ENCODE measurements at places on chromosomes 7 and 10.

DNA sequence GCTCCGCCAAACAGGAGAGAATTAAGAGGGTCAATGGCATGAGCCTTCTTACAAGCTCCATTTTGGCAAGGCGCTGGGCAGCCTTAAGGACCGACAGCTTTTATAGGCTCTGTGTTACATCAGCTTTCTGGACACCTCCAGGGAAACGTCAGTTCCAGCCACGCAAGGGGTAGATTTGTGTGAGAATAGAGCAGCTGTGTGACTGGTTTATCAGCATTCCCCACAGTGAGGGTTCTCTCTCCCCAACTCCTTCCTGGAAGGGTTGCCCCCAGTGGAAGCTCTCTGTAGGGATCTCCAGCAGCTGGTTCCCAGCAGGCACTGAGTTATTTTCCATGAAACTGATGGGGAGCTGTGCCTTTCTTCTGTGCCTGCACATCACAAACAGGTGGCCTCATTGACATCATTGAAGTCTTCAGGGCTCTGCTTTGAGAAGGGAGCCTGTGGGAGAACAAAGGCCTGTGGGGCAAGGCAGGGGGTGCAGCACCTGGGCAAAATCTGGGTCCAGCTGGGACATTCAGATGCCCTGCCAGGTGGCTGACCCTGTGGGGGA is at the start of gene CUZD1:
Gene CUZD1, minus strand, starts transcription at position 75 of the 550 bp plus-strand sequence. Its CDS starts 14 bp downstream, at position 61.
- no peak for DNase-seq

GRCh38 chr7:130417213-130417612 is 23.6 kb downstream of the CEP41 start:
- no peak for DNase-seq

DNA sequence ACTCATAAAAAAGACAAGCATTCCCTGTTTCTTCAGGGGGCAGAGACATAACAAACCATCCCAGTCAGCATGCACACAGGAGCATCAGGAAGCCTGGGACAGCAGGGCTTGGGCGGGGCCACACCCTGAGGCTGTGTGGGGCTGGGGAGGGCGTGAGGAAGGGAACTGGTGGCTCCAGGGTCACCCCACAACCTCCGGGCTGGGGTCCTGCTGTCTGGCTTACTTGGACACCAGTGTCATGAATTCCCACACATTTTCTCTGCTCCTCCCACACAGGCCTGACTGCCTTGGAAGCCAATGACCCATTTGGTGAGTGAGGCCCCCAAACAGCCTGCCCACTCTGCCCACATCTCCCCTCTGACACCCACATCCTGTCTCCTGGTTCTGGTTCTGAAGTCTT is 2.8 kb downstream of the FXYD4 start:
- no peak for DNase-seq

GRCh38 chr10:88090568-88091214 is 227.3 kb downstream of the PTEN start:
- DNase-seq: no peak

DNA sequence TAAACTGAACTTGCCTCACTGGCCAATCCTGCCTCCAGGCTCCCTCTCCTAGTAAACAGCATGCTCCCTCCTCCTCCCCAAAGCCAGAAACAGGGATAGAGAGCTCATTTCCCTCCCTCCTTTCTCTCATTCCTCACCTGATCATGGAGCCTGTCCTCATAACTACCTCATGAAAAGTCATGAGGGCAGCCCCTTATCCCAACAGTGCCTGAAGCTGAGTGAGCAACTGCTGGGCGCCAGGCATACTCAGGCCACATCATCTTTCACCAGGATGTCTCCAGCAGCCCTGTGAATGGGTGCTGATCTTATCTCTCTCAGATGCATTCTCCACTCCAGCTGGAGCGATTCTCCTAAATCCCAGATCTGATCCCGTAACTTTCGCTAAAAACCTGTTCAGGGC is 307.2 kb downstream of the PRPF18 start:
- no peak for DNase-seq

GRCh38 chr10:30435073-30435422 is 1.1 kb downstream of the MAP3K8 start:
- peak; percentile 3 for DNase-seq

DNA sequence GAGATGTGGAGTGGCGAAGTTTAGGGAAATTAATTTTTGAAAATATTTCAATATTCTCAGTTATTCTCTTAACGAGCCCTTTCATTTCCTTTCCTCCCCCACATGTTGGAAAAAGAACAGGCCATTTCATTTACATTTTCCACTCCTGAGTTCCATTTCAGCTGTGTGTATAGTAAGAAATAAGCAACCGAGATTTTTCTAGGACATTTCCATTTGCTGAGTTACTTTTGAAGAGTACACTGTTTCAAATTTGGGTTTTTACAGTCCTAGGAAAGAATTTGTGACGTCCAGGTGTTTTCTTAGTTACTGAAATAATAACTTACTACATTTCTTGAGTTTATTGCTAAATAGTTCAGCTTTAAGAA is 1.2 kb downstream of the SEPTIN7 start:
- no peak for DNase-seq

- no peak for DNase-seq
These were observed 73.9 kb downstream of the ATE1 start for GRCh38 chr10:121853950-121854349.

DNA sequence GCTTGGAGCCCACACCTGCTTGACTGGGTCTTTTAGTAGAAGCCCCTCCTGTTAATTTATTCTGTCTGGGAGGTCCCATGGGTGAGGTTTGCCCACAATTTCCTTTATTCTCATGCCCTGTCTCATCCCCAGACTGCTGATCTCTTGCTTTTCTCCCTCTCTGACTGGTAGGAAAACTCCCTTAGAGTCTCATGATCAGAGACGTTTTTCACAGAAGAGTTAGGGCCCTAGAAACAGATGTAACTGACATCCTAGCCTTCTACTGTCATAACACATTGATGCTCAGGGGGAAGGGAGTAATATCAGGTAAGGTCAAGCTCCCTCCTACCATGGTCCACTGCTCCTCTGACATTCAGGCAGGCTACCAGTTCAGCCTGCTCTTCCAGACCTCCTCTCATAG is 43.7 kb upstream of the WASL start:
- no peak for DNase-seq

DNA sequence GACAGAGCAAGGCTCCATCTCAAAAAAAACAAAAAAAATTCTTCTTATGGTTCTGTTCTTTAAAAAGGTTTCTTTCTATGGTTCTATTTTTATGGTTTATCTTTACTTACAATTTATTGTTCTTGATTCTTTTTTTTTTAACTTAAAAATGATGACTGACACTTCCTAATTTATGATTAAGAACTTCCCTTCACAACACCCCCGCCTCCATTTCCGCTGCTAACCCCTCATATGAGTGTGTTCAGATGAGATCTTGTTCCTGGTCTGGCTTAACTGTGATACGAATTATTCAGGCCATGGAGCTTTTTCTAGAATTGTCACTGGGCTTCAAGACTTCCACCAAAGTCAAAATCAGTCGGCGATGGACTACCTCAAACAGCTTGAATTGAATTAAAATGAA is 33.9 kb downstream of the PTER start:
- no peak for DNase-seq

- no peak for DNase-seq
These were observed 527 bp downstream of the HOXA1 start for GRCh38 chr7:27095050-27095896.

GRCh38 chr7:45709168-45710042 is 135.2 kb downstream of the ADCY1 start:
- DNase-seq: no peak

DNA sequence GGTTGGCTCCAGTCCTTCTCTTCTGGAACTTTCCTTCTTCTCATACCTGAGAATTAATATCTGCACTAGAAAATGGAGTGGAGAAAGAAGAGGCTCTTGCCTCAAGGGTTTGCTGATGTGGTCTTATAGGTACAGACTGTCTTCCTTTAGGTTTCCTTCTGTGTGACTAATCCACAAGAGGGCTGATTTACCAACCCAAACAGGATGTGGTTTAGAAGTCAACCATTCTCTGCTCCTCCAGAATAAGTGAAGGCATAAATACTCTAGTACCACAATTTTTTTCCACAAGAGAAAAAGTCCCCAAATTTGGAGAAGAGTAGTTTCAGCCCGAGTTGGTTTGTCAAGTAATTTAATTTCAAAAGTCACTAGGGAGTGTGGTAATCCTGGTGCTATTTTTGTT is 85.8 kb downstream of the NRP1 start:
- no peak for DNase-seq

DNA sequence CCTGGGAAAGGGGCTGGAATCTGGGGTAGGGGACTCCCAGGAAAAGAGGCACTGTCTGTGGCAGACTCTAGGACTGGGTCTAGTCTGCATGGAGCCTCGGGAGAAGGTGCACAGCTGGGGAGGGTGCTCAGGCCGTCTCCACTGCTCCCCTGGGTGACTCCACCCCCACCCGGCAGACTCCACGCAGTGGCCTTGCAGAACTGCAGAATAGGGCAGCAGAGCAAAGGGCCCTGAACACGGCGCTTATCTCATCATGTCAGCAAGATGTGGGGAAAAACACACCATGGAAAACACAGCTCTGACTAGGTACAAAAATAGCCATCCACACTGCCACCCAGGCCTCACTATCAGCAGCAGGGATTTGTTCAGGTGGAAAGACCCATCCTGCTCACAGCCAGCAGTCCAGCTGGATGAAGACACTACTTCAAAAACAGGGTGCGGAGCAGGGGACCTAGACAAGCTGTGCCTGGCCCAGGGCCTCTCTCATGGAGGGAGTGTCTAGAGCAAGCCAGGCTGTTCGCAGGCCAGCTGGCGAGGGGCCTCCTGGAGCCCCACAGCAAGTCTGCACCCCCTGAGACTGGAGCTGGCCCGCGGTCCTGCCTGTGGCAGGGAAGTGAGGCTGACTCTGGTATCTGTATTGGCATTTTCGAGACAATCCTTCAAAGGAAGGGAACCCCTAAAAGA is 11.7 kb downstream of the MAT1A start:
- DNase-seq: no peak

GRCh38 chr7:28137463-28137862 is 43.1 kb downstream of the JAZF1 start:
- DNase-seq: no peak

GRCh38 chr10:22335173-22335933 is 9.9 kb upstream of the SPAG6 start:
- no peak for DNase-seq

GRCh38 chr10:6562221-6562620 is 17.9 kb downstream of the PRKCQ start:
- no peak for DNase-seq

DNA sequence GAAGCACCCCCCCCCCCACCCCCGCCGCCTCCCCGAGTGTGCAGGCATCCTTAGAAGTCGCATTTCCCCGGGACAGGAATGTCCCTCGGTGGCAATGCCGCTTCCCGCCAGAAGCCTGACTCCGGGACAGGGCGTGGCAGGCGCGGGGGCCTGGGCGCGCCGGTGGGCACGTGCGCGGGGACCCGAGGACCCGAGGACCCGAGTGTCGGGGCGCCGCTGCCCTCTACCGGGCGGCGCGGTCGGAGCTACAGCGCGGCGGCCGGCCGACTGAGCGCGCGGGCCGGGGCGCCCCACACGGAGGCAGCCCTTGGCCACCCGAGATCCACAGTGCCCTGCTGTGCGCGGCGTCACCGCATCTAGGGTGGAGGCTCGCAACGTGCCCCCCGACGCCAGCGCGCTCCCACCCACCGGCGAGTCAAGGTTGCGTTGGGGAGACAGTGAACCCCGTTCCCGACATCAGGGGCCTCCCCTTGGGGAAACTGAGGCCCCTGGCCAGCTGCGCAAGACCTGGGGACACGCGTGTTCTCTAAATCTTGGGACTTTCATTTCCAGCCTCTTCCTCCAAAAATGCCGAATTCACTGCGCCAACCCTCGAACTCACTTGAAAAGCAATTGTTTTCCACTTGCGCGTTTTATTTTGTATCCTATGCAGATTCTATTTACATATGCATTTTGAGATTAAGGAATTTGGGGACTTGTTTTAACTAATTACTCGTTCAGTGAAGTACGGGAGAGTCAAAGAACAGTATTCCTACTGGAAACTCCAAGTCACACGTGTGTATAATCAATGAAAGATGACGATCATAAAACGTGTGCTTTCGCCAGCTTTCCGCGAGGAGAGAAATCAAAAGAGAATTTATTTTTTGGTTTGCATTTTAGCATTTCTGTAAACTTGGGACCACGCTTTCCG is 3.1 kb upstream of the CUX1 start:
- peak; percentile 73 for DNase-seq

DNA sequence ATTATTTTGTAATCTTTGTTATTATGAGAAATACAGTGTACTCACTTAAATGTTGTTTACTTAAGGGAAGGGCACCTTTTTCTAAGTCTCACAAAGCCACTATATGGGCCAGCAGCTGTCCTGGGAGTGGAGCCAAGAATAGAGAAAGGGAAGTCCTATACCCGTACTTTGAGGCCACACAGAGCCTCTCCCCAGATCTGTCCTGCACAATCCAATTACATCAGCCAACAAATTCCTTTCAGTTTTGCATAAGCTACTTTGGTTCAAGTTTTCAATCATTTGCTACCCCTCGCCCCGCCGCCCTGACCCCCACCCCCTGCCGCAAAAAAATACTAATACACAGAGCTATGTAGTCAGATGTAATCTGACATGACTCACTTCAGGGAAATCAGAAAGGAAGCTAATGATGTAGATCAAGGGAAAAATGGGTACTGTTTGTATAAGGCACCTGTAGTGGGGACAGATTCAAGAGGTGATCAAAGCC is 297.4 kb upstream of the NEBL start:
- peak; percentile 73 for DNase-seq

GRCh38 chr10:117334066-117334465 is 41.2 kb downstream of the PDZD8 start:
- no peak for DNase-seq

DNA sequence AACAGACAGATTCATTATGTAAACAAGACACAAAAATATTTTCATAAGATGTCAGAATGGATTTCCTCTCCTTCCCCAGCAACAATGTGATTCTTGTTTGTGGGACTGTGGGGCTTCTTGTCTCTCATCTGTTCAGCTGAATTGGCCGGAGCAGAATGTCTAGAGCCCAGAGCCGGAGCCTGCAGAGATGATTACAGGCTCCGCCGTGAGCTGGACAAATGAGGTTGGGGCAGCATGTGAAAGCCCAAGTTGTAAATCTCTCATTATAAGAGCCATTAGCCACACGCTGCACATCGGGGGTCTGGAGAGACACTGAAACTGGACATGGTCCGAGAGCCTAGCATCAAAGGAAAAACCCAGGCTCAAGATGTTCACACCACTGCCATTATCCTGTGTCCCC is 137.0 kb upstream of the ADAM12 start:
- no peak for DNase-seq

DNA sequence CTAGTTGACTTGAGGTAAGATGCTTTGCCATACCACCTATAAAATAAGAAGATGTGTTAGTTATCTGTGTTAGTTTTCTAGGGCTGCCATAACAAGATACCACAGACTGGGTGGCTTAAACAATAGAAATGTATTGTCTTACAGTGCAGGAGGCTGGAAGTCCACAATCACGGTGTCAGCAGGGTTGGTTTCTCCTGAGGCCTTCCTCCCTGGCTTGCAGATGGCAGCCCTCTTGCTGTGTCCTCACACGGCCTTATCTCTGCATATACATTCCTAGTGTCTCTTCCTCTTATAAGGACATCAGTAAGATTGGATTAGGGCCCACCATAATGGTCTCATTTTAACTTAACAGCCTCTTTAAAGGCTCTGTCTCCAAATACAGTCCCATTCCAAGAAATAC is 192.1 kb downstream of the GATA3 start:
- DNase-seq: no peak

- DNase-seq: no peak
These were observed 341.2 kb upstream of the VWC2 start for GRCh38 chr7:49432254-49432653.
